ENCODE measurements at places on chromosomes 16 and 17.
A peak's percentile ranks its signal among the peaks of the same experiment; 100 is the strongest.

GRCh38 chr16:24977678-24978075 is 37.5 kb downstream of the ARHGAP17 start:
- DNase-seq, result no peak

DNA sequence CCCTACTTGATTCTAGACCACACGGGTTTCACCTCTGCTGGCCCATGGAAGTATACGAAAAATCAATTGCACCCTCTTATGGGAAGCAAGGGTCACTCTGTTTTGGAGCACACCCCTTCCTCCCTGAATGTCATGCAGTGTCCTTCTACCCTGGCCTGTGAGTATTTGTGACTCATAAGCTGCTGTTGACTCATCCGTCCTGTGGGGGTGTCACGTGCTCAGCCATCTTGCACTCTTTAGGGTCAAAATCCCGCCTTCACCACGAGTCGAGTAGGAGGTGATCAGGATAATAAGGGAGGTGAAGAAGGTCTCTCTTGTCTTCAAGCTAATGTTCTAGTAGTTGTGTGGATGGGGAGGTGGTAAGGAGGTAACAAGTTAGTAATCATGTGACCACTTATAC is 341.0 kb upstream of the EEF2KMT start:
- no peak for DNase-seq

- no peak for DNase-seq
These were observed 141.6 kb downstream of the RGS9 start for GRCh38 chr17:65278820-65279184.

DNA sequence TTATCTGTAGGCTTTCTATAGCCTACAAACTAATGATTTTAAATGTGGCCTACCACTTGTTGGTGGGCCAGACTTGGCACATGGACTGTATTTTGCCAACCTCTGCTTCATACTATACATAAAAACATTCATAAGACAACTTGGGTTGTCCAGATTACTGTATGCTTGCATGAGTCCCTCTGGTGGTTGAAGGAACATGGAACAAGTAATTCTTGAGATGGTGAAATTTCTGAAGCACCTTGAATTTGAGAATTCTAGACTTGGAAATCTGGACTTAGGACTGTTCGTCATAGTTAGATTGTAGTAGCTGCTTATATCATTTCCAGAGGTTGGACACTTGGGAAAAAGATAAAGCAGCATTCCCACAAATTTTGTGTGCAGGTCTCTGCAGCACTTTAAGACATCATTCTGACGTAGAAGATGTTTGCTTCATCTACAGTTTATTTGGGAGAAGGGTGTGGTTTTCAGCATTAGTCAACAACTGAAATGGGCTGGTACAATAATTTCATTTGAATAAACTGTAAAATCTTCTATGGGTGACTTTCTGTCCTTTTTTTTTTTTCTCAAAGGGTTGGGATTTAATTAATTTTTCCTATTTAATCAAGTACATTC is 31.2 kb downstream of the NFATC3 start:
- no peak for DNase-seq

DNA sequence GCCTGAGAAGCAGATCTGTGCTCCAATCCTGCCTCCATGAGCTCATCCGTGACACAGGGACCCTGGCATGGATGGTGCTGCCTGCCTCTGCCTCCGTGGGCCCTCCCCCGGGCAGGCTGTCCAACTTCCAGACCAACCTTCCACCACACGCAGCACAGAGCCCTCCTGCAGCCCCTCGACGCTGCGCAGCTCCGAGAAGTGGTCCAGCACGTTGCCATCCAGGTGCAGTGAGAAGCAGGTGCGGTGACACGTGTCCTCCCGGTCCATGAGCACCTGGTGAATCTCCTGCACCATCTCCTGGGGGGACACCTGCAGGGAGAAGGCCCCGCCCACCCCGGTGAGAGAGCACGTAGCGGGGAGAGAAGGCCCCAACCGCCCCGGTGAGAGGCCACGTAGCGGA is 8.4 kb downstream of the CLUH start:
- DNase-seq, result no peak

GRCh38 chr17:48618256-48618896 is 3.3 kb upstream of the HOXB8 start:
- DNase-seq, result peak; percentile 79

- DNase-seq, result no peak
These were observed 18.7 kb downstream of the DCUN1D3 start for GRCh38 chr16:20881503-20881878.

- no peak for DNase-seq
These were observed 103.7 kb upstream of the ASIC2 start for GRCh38 chr17:33396818-33397217.
